ENCODE measurements at places on chromosomes 13 and 19.

DNA sequence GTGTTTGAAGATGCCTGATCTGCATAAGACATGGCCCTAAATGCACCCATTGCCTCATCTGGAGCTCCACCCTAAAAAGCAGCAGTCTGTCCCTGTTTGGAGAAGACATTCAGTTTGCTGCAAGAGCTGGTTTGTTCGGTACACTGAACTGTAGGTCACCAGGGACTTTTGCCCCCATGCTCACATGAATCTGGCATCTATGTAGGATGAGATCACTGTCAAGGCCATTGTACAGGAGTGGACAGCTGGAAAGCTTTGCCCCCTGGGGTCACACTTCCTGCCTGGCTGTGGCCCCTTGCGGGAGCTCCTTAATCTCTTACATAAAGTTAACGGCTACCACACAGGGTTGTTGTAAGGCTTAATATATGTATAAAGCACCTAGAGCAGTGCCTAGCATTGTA, 73.0 kb downstream of the IPO5 start:
- DNase-seq = no peak

DNA sequence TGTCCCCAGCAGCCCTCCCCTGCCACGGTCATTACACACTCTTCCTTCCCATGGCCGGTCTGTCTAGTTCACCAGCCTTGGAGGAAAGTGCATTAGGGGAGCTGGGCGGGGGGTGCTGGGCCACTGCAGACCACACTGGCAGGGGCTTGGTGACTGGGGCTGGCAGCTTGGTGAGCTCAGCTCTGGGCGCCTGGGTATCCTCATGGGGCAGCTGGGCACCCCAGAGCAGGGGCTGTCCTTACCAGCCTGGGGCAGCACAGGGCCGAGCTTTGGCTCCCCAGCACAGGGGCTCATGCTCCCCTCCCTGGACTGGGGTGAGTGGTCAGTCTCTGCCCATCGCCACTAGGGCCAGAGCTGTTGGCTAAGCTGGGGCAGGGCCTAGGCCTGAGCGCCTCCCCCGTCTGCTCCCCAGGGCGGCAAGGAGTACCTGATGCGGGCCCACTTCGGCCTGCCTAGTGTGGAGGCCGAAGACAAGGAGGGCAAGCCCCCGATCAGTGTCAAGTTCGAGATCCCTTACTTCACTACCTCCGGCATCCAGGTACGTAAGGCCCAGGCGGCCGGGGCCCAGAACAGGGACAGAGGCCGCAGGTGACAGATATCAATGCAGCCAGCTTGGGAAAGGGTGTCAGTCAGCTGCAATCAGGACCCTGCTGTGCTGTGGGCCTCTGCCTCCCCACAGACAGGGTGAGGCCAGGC, 35.5 kb downstream of the AP1M1 start:
- DNase-seq = no peak

DNA sequence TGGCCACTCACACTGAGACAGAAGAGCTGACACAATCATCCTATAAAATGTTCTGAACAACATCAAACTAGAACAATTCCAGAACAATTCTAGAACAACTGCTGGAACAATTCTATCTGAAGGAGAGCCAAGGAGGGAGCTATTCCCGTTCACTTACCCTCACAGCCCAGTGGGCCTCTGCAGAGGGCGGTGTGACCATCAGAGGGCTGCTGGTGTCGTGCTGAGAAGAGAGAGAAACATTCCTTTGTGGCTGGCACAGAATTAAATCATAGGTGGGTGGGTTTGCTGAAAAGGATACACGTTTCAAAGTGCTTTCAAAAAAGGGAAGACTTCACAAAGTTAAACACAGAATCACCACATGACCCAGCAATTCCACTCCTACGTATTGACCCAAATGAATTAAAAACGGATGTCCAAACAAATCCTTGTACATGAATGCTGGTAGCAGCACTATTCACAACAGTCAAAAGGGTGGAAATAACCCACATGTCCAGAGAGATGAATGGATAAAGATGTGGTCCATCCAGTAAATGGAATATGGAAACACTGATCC, 34.9 kb downstream of the EPS15L1 start:
- no peak for DNase-seq

DNA sequence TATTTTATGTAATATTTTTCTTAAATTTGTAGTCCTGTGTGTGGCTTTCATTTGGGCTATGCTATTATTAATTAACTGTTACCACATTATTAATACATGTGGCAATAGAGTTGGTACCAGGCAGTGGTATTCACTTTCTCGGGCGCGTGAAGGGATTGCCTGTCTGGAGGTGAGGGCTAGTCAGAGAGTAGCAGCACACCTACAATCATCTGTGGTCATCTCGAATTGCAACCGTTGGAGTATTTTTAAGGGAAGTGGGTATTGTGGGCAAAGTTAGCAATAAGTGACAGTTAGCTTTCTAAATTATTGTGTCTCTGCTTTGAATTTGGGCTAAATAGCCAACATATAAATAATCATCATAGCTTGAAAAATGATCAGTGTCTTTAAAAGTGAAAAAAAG, 20.0 kb upstream of the GPR18 start:
- no peak for DNase-seq

GRCh38 chr19:16380314-16380695, 55.7 kb downstream of the KLF2 start:
- no peak for DNase-seq

DNA sequence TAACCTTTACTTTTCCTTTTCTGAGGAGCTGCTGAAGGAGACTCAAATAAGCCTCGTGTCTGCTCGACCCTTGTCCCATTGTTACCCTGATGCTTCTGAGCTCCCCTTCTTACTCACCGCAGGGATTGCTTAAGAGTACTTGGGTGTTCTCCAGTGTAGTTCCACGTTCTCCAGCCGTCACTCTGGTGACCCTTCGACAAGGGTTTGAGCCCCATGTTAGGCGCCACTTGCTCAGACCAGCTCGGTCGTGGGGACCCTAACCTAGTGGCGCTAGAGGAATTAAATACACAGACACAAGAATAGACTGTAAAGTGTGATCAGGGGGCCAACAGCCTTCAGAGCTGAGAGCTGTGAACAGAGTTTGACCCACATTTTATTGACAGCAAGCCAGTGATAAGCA, 10.3 kb downstream of the ZNF480 start:
- DNase-seq = no peak

DNA sequence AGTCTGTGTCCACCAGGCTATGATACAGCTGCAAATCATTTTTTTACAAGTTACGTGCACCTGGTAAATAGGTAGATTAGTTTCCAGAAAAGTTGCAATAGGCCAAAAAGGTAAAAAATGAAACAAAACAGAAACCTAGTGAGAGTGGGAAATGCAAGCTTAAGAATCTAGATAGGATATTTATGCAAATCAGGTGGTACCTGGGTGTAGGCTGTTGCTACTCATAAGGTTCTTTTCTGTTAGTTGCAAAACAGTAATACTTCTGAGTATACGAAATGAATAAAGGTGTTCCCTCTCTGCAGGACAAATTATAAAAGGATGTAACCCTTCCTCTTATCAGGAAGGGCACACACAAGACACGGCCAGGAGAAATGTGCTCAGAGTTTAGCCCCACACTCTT, 97.9 kb downstream of the UGGT2 start:
- no peak for DNase-seq

GRCh38 chr19:46739290-46739771, 6.5 kb upstream of the FKRP start:
- DNase-seq = no peak
